Activated effector memory CD4-positive, alpha-beta T cell treated with Interleukin-2 at 50 U/mL for 16 hours (primary cell): ENCODE measurements at places on chromosomes 6 and 20.

DNA sequence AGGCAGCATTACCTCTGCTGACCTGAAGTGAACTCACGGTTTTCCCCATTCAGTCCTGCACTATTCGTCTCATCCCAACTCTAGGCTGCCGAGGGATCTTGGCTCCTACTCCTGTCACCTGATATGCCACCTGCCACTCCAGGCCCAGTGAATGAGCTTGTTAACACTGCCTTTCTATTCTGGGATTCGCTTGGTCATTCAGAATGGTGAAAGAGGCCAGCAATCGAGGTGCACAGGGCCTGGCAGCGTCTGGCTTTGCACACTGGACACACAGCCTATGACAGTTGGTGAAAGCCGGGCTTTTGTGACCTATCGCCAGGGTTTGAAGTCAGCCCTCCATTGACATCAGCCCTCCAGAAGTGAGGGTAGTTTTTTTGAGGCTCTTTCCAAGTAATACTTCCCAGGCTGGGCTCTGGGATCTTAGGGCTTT is 59.3 kb upstream of the MYL9 start:
- no peak for DNase-seq

DNA sequence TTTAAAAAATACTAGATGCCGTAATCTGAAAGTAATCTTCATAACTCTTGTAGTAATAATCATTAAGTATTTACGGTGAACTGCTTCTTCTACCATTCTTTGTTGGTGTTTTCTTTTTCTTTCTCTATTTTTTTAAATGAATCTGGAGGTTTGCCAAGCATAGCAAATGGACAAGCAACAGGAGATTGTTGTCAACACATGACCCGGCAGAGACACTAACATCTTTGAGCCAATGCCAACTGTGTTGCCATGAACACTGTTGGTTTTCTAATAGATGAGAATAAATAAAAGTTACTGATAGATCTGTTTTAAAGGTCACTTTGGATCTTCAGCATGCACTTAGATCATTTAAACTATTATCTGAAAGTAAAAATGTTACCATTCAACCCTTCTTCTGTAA is 523.6 kb upstream of the EYS start:
- no peak for DNase-seq

DNA sequence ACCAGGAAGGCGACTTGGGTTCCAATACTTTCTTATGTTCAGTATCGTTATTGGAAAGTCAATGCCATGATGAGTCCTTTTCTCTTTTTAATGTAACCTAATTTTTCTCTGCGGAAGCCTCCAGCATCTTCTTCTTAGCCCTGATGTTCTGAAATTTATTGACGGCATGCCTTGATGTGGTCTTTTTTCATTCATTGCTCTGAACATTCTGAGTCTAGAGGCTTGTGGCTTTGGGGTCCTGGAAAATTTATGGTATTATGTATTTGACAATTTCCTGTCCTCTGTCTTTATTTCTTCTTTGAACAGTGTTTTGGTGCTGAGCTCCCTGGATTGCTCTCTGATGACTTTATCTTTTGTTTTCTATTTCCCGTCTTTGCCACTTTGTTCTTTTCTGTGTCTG is 28.7 kb upstream of the MAS1 start:
- no peak for DNase-seq

GRCh38 chr6:51019806-51020205 is 201.1 kb downstream of the TFAP2B start:
- DNase-seq: no peak

DNA sequence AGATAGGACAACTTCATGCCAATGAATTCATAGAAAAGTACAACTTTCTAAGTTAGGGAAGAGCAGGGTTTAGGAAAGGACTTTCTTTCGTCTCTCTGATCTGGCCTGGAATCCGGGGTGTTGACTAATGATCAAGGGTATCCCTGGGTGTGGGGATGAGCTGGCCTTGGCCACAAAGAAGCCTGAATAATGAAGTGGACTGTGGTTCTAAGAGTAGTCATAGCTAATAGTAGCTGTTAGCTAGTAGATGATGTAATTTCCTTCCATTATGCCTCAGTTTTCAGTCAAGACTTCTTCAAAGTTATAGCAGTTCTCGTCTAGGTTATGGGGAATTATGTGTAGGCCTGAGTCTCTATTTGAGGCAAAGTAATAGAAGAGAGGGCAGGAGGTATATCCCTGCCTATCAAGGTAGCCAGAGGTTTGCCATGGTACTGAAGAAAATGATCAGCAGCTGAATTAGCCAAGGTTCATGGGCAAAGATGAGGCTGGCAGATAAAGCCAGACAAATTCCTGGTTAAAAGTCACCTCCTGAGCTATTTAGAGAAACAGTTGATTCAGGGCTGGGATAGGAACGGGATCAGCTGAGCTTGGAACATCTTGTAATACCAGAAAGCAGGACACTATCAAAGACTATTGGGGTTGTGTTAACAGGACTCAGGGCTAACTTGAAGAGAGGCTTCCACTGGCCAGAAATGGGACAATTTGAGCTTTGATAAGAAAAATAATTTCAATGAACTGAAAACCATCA is 18.7 kb upstream of the TRPC4AP start:
- DNase-seq: no peak

- no peak for DNase-seq
These were observed 13.4 kb upstream of the SERPINB1 start for GRCh38 chr6:2855061-2855519.
